ENCODE measurements at places on chromosomes 12 and 14.
A peak's percentile ranks its signal among the peaks of the same experiment; 100 is the strongest.

GRCh38 chr12:112998987-112999767, 20.9 kb downstream of the OAS2 start:
- DNase-seq: no peak
- H3K36me3 ChIP-seq: no peaks in the 10 kb centered on the region
- no peaks in the 10 kb centered on the region for H3K4me1 ChIP-seq
- no peak overlapping the region for H3K27ac ChIP-seq
- H3K4me3 ChIP-seq: no peak overlapping the region

DNA sequence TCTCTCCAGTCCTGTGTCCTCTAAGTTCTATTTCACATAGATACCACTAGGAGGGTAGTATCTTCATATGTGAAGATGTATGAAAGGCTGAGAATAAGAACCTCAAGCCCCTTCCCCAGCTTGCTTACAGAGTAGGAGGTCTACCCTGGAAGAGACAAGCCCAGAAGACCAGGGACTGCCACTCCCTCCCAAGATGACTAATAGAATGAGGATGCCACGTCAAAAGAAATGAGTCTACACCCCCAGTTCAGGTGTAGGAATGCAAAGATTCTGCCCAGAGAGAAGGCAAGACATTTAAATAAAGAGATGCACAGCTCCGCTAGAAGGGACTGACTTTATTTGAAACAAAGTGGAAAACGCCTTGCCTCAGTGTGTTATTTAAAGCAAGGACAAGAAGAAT, 1006.0 kb upstream of the USP15 start:
- H3K4me3 ChIP-seq: no peak overlapping the region
- H3K27me3 ChIP-seq: no peaks in the 10 kb centered on the region
- H3K36me3 ChIP-seq: no peaks in the 10 kb centered on the region
- H3K4me1 ChIP-seq: no peaks in the 10 kb centered on the region
- no peak for DNase-seq

DNA sequence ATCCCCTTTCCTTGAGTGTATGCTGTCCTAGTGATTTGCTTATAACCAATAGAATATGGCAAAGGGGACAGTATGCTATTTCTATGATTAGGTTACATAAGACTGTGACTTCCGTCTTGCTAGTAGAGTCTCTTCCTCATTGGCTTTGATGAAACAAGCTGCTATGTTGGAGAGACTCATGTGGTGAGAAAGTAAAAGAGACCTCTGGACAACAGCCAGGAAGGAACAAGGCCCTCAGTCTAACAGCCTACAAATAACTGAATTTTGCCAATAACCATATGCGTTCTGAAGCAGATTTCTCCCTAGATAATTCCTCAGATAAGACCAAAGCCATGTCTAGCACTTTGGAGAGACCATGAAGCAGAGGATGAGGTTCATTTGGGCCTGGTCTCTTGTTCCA, 134.5 kb upstream of the NAV3 start:
- H3K27ac ChIP-seq: no peak overlapping the region
- no peak for DNase-seq
- H3K4me1 ChIP-seq: no peaks in the 10 kb centered on the region
- H3K36me3 ChIP-seq: no peaks in the 10 kb centered on the region
- no peaks in the 10 kb centered on the region for H3K27me3 ChIP-seq
- no peak overlapping the region for H3K4me3 ChIP-seq

- DNase-seq: no peak
- H3K4me3 ChIP-seq: no peak overlapping the region
- H3K27ac ChIP-seq: no peak overlapping the region
- H3K27me3 ChIP-seq: no peaks in the 10 kb centered on the region
- H3K36me3 ChIP-seq: no peaks in the 10 kb centered on the region
These were observed 107.7 kb upstream of the PRKD1 start for GRCh38 chr14:30035361-30035760.

- no peak for DNase-seq
- no peaks in the 10 kb centered on the region for H3K36me3 ChIP-seq
- peak overlapping the region; percentile 20 for H3K27ac ChIP-seq
- H3K4me1 ChIP-seq: peaks cover 18% of the 10 kb centered on the region
- H3K27me3 ChIP-seq: no peaks in the 10 kb centered on the region
These were observed 102.7 kb upstream of the MAP1LC3B2 start for GRCh38 chr12:116456330-116457082.

- DNase-seq: no peak
- no peak overlapping the region for H3K27ac ChIP-seq
- H3K27me3 ChIP-seq: no peaks in the 10 kb centered on the region
- H3K4me1 ChIP-seq: no peaks in the 10 kb centered on the region
- H3K36me3 ChIP-seq: no peaks in the 10 kb centered on the region
- H3K4me3 ChIP-seq: no peak overlapping the region
These were observed 62.5 kb upstream of the PRICKLE1 start for GRCh38 chr12:42652048-42652447.

GRCh38 chr14:46672128-46672527, 20.5 kb upstream of the RPL10L start:
- DNase-seq: no peak
- H3K4me3 ChIP-seq: no peak overlapping the region
- no peaks in the 10 kb centered on the region for H3K36me3 ChIP-seq
- no peak overlapping the region for H3K27ac ChIP-seq

GRCh38 chr14:61461808-61462275, 140.5 kb downstream of the PRKCH start:
- DNase-seq: peak; percentile 43
- H3K36me3 ChIP-seq: no peaks in the 10 kb centered on the region
- H3K4me3 ChIP-seq: no peak overlapping the region
- H3K27me3 ChIP-seq: no peaks in the 10 kb centered on the region
- H3K27ac ChIP-seq: no peak overlapping the region

GRCh38 chr12:93844164-93844784, 167.1 kb downstream of the CRADD start:
- no peak for DNase-seq
- no peaks in the 10 kb centered on the region for H3K4me1 ChIP-seq
- no peak overlapping the region for H3K27ac ChIP-seq
- no peaks in the 10 kb centered on the region for H3K36me3 ChIP-seq
- H3K4me3 ChIP-seq: no peak overlapping the region

GRCh38 chr14:95071649-95072280, 85.6 kb downstream of the DICER1 start:
- no peak overlapping the region for H3K27ac ChIP-seq
- H3K4me3 ChIP-seq: no peak overlapping the region
- H3K36me3 ChIP-seq: no peaks in the 10 kb centered on the region

- no peaks in the 10 kb centered on the region for H3K36me3 ChIP-seq
- DNase-seq: no peak
- no peaks in the 10 kb centered on the region for H3K27me3 ChIP-seq
- no peak overlapping the region for H3K4me3 ChIP-seq
These were observed 3.6 kb downstream of the FGD4 start for GRCh38 chr12:32402946-32403345.

GRCh38 chr14:58747181-58747580, 109.4 kb downstream of the DACT1 start:
- no peaks in the 10 kb centered on the region for H3K36me3 ChIP-seq
- no peak overlapping the region for H3K4me3 ChIP-seq
- no peak overlapping the region for H3K27ac ChIP-seq
- peaks cover 2% of the 10 kb centered on the region for H3K4me1 ChIP-seq
- H3K27me3 ChIP-seq: no peaks in the 10 kb centered on the region

GRCh38 chr14:94979891-94980290, 177.4 kb downstream of the DICER1 start:
- H3K4me1 ChIP-seq: no peaks in the 10 kb centered on the region
- H3K4me3 ChIP-seq: no peak overlapping the region
- H3K36me3 ChIP-seq: no peaks in the 10 kb centered on the region
- no peaks in the 10 kb centered on the region for H3K27me3 ChIP-seq

DNA sequence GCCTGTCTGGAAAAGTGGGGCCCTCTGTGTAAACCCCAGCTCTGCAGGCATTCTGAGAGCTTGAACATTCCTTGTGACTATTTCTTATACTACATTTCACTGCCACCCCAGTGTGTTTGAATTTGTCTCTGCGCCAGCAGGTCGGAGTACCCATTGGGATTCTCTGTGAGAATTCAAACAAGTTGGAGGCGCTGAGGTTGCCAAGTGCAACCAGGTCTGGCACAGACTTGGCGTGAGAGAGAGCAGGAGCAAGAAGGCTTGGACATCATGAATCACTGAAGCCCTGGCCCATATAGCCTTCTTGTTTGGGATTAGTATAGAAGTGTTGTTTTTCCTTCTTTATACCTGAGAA, 33.0 kb upstream of the ATP2A2 start:
- H3K4me1 ChIP-seq: peaks cover 31% of the 10 kb centered on the region
- no peak for DNase-seq
- H3K4me3 ChIP-seq: no peak overlapping the region
- no peaks in the 10 kb centered on the region for H3K27me3 ChIP-seq
- peak overlapping the region; percentile 64 for H3K27ac ChIP-seq

DNA sequence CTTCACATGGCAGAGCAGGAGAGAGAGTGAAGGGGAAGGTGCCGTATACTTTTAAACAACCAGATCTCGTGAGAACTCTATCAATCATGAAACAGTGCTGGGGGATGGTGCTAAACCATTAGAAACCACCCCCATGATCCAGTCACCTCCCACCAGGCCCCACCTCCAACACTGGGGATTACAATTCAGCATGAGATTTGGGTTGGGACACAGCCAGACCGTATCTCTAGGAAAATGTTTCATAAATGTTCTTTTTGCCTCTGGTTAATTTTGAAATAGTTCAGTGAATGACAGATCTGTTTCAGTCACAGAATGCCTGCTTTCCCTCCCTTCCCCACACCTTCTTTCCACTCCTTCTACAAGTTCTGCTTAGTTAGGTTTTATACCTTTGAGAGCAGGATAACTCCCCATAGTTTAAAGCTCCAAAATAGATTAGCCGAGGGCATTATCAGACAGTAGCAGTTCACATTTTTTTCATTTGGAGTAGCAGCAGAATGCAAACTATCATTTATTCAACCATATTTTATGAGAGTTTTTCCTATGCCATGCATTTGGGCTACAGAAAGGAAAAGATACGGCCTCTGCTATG, 27.1 kb downstream of the PELI2 start:
- no peaks in the 10 kb centered on the region for H3K27me3 ChIP-seq
- DNase-seq: no peak
- no peaks in the 10 kb centered on the region for H3K36me3 ChIP-seq
- H3K4me3 ChIP-seq: no peak overlapping the region

DNA sequence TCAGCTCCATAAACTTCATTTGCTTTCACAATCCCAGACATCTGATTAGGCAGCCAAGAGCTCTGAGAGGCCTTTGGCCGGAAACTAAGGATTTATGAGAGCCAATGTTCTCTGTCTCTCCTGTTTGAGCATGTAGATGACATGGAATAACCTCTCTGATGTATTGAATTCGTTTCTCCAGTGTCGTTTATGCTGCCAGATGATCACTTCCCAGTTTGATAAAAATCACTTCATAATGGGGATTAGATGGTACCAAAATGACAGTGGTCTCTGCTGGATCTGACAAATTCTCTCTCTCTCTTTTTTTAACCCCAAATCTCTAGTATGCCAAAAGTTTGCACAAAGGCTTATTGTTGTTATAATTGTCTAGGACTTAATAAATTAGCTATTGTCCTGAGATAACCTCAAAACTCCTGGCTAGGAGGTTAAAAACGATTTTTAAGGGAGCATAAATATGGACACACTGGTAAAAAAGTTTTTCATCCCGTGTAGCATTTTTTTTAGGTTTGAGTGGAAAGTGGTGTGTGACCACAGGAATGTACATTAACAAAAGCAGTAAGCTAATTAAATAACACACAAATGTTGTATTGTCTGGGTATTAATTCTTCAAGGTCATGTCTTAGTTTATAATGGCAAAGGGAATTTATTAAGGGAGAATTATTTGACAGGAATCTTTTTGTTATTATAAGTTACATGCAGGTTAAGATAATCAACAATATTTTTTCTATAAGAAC, 82.6 kb upstream of the USP44 start:
- no peak overlapping the region for H3K27ac ChIP-seq
- peaks cover 10% of the 10 kb centered on the region for H3K4me1 ChIP-seq
- no peak for DNase-seq
- no peak overlapping the region for H3K4me3 ChIP-seq
- H3K27me3 ChIP-seq: no peaks in the 10 kb centered on the region
- H3K36me3 ChIP-seq: no peaks in the 10 kb centered on the region

Data from testis (tissue), 5 donors.